GM03348 (cell line): ENCODE measurements at places on chromosomes 6 and 20.

DNA sequence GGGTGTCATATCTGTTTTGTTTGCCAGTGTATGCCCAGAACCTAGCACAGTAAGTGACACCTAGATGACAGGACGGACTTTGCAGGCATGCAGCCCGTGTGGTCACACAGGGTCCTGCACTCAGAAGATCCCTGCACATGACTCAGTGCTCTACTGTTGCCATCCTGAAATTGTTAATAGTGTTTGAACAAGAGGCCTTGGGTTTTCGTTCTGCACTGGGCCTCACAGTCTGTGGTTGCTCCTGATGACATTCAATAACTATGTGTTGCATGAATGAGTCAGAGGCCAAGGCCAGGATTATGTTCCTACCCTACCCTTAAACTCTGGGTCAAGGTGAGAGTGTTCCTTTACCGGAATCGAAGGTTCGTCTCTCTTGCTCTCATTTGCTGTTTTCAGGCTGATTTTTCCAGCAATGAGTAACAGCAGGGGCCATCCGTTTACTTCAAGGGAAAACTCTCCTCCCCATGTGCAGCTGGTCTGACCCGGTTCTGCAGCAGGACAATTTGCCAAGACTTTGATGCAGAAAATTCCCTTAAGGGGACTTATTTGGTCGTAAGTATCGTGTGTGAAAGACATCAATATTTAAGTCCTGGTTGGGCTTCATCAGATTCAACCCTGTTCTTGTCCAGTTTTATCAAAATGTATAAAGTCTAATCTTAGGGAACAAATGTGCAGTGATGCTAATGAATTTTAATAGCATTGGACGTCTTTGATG is 13.0 kb upstream of the PFDN4 start:
- DNase-seq: no peak

DNA sequence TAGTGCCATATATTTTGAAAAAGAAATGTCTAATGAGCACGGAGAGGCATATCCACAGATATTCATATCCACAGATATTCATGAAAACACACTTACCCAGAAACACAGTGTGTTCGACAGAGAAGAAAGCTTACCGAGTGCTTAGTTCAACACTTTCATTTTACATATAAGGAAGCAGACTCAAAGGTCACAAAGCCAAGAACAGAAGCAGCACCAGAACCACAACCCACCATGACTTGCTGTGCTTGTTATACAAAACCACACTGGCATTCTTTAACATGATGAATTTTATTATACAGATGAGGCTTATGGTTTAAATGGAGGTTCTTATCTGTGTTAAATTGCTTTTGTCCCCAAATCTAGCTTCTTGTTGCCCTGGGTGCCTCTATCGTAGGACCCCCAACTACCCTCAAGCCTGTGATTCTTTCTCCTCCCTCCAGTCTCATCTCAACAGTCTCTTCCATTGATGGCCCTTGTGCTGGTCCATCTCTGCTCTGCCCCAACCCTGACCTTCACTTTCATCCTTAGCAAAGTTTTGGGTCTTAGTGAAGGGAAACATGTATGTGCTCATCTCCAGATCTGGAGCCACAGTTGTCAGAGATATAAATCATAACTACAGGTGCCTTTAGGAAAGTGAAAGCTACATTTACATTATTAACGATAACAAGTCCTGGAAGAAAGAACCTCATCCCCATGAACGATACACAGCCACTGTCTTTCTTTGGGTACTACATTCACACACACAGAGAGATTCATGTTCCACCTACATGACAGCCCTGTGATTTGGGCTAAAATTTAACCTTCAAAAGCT is 40.0 kb downstream of the SF3B5 start:
- no peak for DNase-seq

- DNase-seq: peak; percentile 31
These were observed 27.8 kb upstream of the MYCT1 start for GRCh38 chr6:152669895-152670294.

- DNase-seq: no peak
These were observed 34.3 kb upstream of the SOX4 start for GRCh38 chr6:21559238-21559637.

DNA sequence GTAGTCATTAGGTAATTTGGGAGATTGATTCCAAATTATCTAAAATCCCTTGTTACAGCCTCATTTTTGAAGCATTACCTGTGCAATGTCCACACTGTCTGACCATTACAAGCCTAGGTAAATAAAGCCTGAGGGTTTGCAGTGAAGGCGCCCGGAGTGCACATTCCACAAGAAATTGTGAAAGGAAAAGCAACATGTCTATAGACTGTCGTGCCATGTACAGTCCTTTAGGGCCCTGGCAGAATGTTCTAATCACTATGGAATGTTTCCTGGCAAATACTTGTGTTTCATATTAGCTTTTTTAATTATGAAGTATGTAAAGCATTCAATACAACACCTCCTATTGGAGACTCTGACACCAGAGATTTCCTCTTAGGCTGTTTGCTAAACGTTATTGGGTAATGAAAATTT is 28.9 kb downstream of the PREP start:
- peak; percentile 75 for DNase-seq

- no peak for DNase-seq
These were observed 415.5 kb upstream of the OPRM1 start for GRCh38 chr6:153623496-153623895.

- no peak for DNase-seq
These were observed 19.7 kb downstream of the RBL1 start for GRCh38 chr20:37075932-37076685.

DNA sequence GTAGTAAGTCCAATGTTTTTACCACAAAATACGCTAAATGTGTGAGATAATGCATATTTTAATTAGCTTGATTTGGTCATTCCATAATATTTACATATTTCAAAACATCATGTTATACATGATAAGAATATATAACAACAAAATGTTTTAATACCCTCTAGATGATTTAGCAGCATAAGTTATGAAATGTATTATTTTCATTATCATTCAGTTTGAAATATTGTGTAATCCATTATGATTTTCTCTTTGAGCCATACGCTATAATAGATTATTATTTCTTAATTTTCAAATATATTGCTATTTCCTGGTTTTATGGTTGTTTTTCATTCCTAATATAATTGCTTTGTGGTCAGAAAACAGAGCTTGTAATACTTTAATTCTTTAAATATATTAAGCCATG is 163.3 kb upstream of the KCNQ5 start:
- no peak for DNase-seq

GRCh38 chr6:140208286-140208685 is 833.8 kb upstream of the CITED2 start:
- DNase-seq: peak; percentile 13

- no peak for DNase-seq
These were observed 277.3 kb downstream of the PHF3 start for GRCh38 chr6:63912887-63913286.

DNA sequence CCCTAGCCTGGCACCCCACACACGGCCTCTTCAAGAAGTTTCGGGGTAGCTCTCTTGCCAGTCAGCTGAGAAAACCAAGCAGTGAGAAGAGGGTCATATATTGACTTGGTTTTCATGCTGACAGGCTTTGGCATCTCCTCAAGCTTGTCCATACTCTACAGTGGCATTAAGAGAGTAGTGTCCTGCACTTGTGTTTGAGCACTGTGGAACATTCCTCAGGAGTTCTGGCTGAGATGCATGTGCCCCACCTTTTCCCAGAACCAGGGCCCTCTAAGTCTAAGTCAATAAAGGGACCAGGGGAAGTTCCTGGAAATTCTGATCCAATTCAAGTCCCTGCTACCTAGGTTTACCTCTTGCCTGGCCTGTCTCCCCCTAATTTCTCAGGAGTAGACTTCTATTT is 544.1 kb upstream of the FLRT3 start:
- DNase-seq: no peak

- DNase-seq: no peak
These were observed 132.9 kb upstream of the MCHR2 start for GRCh38 chr6:100126790-100127484.
